ENCODE measurements at places on chromosomes 2 and 18.

GRCh38 chr2:158393886-158394285, 62.7 kb downstream of the CCDC148 start:
- DNase-seq = no peak

- DNase-seq = no peak
Observed at GRCh38 chr2:163466331-163467250, 269.2 kb downstream of the FIGN start.

- DNase-seq = no peak
Observed at GRCh38 chr2:11520092-11520693, 13.7 kb upstream of the GREB1 start.

- DNase-seq = peak; percentile 50
Observed at GRCh38 chr2:3379647-3380534, at the start of gene TRAPPC12. TRAPPC12 (plus strand) TSS chr2:3379694; CDS start chr2:3387624, 7,930 bp downstream.

DNA sequence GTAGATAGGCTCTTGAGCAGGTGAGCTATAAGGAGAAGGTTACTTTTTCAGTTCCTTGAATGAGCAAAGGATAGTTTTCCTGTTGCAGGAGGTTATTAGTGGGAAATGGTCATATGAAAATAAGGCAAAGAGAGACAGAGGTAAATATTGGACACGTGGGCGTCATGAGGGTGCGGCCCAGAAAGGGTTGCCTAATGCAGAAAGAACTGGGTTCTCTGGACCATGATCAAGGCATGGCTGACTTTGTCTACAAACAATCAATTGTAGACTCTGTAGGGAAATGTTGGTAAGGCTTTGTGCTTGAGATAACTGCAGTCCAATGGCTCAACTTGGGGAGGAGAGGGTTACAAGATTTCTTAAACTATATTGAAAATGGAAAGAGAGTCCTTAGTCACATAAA, 585.8 kb downstream of the BCL11A start:
- no peak for DNase-seq

DNA sequence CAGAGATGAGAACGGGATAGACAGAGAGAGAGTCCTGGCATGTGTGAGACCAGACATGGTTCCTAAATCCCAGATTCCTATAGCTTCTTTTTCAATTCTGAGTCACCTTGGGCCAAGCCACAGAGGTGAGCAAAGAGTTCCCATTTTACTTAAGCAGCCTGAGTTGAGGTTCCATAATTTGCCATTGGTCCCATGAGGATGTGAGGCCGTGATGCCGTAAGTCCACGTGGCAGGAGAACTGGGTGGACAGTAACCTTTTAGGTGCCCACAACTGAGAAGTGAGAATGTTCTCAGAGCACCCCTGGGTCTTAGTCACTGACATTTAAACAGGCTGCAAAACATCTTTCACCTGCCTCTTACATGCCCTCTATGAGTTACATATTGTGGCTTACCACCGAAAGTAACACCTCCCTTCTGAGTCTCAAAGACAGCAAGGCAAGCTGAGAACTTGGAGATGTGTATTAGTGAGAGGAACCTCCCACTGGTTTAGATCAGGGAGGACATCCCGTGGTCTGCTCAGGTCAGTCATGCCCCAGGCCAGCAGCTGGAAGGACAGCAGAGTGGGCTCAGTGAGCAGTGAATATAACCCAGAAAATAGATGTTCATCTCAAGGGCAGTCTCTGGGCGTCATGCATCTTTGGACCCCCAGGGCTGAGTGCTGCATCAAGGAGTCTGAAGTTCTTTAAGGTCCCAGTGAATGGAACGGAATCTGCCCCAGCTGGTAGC, 127.9 kb upstream of the LGALSL start:
- no peak for DNase-seq

GRCh38 chr18:55654986-55655385, 67.0 kb upstream of the TCF4 start:
- DNase-seq = no peak

GRCh38 chr2:162677476-162677875, 161.1 kb downstream of the KCNH7 start:
- DNase-seq = no peak

All from esophagus squamous epithelium (tissue), 5 donors.